ENCODE measurements at places on chromosomes 6 and 20.

GRCh38 chr6:78611886-78612480 is 255.4 kb upstream of the IRAK1BP1 start:
- no peak for DNase-seq

GRCh38 chr6:146153040-146153758 is 124.3 kb downstream of the GRM1 start:
- no peak for DNase-seq

GRCh38 chr6:153084393-153084792 is 46.7 kb downstream of the RGS17 start:
- DNase-seq: no peak

DNA sequence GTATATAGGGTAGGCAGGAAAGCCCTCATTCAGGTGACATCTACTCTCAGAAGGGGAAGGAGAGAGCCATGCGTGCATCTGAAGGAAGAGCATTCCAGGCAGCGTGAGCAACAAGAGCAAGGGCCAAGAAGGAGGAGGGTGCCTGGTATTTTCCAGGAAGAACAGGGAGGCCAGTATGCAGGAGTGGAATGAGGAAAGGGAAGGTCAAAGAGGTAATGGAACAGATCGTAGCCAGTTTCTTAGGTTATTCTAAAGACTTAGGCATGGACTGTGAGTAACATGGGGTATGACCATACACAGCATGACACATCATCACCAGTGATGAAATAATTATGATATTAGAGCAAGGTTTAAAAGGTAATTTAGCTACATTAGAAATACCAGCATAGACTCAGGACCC is 24.1 kb downstream of the ALDH8A1 start:
- DNase-seq: no peak

GRCh38 chr6:26331218-26332073 is 33.6 kb upstream of the BTN3A2 start:
- no peak for DNase-seq

GRCh38 chr6:100134703-100135102 is 140.7 kb upstream of the MCHR2 start:
- DNase-seq: no peak

- DNase-seq: no peak
Observed at GRCh38 chr20:3238616-3239025, 369 bp downstream of the SLC4A11 start.

DNA sequence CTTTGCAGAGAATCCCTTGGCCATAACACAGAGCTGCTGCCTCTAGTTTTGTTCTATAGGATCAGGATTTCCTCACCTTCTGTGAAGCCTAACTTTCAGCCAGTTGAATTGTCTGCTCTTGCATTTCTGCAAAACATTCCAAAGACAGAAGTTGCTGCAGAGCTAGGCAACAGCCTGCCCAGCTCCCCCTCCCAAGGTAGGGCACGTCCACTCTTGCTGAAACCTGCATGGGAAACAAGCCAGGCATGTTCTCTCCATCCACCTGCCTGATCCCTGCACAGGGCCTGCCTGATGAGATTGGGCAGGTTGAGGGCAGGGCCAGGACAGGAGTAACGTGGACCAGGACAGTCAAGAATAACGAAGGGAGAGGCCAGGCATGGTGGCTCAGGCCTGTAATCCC is 58.9 kb upstream of the NAA20 start:
- DNase-seq: no peak

GRCh38 chr20:13299401-13299800 is 78.3 kb downstream of the ISM1 start:
- no peak for DNase-seq

GRCh38 chr6:65924411-65924810 is 217.4 kb upstream of the EYS start:
- DNase-seq: no peak

DNA sequence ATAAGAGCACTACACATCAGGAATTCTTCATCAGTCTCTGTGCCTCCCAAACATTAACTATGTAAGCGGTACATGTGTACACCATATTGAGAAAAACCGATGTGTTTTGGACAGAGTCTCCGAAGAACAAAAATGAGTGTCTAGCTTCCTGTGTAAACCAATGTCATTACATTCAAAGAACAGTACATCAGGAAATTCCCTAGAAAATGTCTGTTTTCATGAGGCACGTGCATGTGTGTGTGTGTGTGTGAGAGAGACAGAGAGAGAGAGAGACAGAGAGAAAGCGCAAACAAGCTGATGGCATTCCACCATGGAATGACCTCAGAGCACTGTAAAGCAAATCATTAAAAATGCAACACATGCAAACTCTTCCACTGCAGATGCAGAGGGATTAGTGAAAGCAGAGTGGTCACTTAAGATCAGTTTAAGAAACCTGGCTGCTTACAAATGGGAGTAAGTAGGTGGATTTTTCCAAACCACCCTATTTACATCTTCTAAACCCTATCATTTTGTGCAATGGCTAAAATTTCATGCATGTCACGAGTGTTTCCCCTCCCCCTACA is 133.9 kb downstream of the HIVEP2 start:
- DNase-seq: no peak

DNA sequence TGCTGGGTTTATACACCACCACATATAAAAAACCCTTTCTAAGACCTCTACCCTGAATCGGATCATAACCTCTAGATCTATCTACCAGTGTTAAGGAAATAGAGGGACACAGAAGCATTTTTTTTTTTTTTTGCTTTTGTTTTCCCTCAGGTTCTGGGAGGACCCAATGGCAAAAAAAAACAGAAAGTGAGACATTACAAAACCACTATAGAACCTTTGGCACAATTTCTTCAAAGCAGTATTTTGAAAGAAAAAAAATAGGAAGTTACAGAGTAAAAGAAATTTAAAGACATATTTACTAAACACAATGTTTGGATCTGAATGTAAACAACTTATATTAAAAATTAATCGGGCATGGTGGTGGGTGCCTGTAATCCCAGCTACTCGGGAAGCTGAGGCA is 1258.7 kb upstream of the GJE1 start:
- DNase-seq: no peak

DNA sequence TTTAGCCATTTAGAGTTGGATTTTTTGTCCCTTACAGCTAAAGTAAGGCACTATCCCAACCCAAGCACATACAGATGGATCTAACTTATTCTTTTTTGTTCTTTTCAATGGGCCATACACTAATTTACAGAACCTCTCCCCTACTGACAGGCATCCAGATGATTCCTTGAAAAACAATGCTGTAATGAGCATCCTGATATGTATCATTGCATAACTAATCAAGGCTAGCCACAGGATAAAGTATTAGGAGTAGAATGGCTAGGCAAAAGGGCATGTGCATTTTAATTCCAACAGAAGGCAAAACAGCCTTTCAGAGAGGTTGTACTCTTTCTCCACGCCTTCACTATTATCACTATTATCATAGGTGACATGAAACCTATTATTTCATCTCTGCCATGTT is 54.1 kb downstream of the ELOVL5 start:
- no peak for DNase-seq

- no peak for DNase-seq
Observed at GRCh38 chr6:163733061-163733460, 318.5 kb downstream of the QKI start.

DNA sequence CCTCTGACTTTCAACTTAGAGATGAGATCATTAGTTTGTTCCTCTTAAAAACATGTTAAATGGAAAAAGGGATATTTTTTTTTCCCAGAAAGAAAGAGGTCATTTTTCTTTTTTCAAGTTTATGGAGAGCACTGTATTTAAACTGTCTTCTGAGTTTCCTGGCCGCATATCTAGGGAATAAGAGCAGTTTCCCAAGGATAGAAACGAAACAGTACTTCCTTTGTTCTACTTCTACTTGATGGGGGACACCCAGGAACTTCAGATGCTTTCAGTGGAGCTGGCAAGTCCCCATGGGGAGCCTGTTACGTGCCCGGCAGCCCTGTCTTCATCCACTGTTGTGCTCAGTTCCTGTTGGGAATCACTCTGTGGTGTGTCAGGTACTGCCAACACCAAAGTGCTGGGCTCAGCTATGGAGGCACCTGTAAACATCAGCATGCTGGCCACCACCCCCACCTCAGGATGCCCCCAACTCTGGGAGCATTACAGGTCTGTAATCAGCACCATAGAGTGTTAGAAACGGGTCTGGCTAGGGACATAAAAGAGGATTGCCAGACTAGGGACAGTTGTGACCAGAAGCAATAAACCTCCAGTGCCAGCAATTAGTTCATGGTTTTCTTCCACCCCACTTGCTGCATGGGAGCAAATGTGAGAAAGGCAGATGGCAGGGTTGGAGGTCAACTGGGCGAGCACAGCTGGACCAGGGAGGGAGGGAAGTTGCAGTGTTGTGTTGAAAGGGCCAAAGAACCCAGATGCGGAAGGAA is 221.7 kb upstream of the ECI2 start:
- DNase-seq: no peak

Measured in NCI-H1417 treated with DMSO at 0.1 percent for 48 hours (cell line).